ENCODE measurements at places on chromosomes 1 and 21. TPM values are rescaled to one million over a fixed set of nuclear protein-coding genes. Genes with fewer than 3 reads are reported as not detected.

GRCh38 chr1:12097321-12097720 is 34.2 kb downstream of the TNFRSF8 start:
- H3K27me3 ChIP-seq = no peaks in the 10 kb centered on the region
- no peak overlapping the region for H3K4me3 ChIP-seq
- DNase-seq = no peak
- H3K36me3 ChIP-seq = no peaks in the 10 kb centered on the region
- no peak overlapping the region for H3K27ac ChIP-seq
- no peaks in the 10 kb centered on the region for H3K4me1 ChIP-seq

The PTPRC gene
- 33.4 TPM for total RNA-seq

- H3K36me3 ChIP-seq = peaks cover 66% of the 10 kb centered on the region
- DNase-seq = no peak
- H3K4me1 ChIP-seq = no peaks in the 10 kb centered on the region
- no peaks in the 10 kb centered on the region for H3K27me3 ChIP-seq
- H3K27ac ChIP-seq = no peak overlapping the region
These were observed 25.5 kb downstream of the UTS2 start for GRCh38 chr1:7827126-7827955.

The GLMN gene
- total RNA-seq = 9.3 TPM
